ENCODE measurements at places on chromosomes 16 and 17.

DNA sequence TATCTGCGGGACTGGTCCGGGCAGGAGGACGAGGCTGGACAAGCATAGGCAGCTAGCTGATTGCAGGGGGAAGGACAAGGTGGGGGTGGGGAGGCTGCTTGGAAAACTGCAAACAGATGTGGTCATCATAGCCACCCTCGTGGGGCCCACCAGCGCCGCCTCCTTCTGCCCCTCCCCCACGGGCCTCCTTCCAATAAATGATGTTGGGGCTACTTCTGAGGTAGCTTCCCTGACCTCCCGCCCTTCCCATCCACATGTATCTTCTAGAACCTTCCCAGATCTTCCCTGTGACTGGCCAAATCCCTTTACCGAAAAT, 12.3 kb upstream of the CDC42EP4 start:
- DNase-seq: no peak

DNA sequence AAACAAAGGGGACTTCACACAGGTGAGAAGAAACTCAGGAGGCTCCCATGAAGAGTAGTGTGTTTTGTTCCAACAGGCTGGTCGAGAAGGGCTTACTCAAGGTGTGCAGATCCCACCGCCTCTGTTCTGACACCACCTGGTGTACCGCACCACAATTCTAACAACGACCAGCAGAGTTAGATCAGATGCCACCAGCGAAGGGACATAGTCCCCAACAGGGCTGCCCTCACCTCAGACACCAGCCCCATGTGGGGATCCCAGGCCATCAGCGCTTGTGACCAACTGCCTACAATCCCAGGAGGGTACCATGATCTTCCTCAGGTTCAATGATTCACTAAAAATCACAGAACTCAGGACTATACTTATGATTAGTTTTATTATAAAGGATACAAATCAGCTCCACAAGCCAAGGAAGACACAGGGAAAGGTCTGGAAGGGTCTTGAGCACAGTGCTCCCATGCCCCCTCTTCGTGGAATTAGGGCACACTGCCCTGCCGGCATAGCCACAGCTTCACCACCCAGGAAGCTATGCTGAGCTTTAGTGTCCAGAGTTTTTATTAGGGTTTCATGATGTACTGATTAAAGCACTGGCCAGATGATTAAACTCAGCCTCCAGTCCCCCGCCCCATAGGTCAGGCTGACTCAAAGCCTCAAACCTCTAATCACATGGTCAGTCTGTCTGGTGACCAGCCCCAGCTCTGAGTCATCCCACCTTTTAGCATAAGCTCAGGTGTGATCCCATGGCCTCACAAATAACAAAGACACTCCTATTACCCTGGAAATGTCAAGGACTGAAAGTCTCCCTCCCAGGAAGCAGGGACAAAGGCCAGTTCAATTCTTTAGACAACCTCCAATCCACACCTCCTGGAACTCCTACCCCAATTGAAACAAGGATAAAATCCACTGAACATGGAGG, 26.0 kb downstream of the TRIM25 start:
- no peak for DNase-seq

DNA sequence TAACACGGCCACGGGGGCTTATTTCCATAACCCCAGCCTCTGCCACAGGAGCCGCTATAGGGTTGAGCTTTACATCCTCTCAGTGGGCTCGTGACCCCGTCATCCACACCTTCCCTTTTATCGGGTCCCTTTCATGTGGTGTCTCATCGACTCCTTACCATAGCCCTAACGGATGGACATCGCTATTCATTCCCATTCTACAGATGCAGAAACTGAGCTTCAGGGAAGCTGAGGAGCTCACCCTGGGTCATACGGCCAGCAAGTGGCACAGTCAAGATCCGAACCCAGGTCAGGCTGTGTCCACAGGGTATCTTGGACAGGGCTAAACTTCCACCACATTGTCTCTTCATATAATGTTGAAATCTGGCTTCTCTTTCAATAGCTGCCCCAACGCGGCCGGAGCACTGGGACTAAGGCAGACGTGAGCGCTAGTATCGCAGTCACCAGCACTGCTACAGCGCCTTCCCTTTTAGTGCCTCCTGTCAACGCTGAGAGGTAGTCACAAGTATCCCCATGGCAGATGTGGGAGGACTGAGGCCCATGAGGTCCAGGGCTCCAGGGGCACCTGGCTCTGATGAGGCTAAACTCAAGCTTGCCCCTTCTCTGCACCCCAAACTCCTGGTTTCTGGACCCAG, 50.8 kb downstream of the SOCS1 start:
- DNase-seq: no peak

GRCh38 chr16:69501956-69502745, 63.6 kb upstream of the NFAT5 start:
- peak; percentile 62 for DNase-seq

DNA sequence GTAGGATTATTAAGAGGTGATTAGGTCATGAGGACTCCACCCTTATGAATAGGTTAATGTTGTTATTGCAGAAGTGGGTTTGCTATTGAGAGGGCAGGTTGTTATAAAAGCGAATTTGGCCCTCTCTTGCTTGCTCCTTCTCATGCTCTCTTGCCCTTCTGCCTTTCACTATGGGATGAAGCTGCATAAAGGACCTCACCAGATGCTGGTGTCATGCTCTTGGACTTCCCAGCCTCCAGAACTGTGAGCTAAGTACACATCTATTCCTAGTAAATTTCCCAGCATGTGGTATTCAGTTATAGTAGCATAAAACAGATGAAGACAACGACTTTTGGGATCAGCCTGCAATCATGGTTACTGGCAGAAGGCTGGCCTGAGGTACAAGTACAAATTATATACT, 41.4 kb upstream of the FBXO47 start:
- no peak for DNase-seq

DNA sequence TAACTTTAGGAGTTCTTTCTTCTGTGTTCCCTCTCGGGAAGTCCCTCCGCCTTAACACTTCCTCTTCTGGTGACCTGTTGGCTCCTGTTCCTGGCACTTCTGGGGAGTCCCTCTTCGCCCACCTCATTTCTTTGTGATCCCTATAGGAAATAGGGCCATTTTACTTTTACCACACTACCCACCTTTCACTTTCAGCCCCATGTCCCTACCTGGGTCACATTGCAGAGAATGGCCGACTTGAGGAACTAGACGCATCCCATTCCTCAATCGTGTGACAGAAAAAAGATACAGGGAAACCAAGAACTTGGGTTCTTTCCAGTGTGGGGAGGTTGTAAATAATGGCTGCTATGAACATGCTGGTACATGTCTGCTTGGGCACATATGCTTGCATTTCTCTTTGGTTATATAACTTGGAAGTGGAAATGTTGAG, 6.6 kb downstream of the IL21R start:
- peak; percentile 76 for DNase-seq

DNA sequence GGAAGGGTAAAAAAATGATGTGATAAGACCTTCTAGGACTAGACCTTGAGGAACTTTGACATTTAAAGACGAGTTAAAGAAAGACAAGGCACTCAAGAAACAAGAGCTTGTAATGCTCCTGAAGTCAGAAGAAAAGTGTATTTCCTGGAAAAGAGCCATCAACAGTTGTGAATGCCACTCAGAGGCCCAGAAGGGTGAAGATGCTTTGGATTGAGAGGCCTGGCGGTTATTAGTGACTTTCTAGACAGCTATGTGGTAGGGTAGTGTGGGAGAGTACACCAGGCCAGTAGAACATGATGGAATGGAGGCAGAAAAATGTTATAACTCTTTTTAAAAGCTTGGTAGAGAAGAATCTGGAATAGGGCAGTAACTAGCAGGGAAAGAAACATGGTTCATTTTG, 34.1 kb upstream of the ANKFN1 start:
- no peak for DNase-seq

- DNase-seq: peak; percentile 85
Observed at GRCh38 chr17:57892146-57892819, 42.4 kb upstream of the MRPS23 start.

- no peak for DNase-seq
Observed at GRCh38 chr17:45983614-45984310, 15.3 kb upstream of the STH start.

- DNase-seq: no peak
Observed at GRCh38 chr16:14120335-14120734, 49.2 kb downstream of the MRTFB start.

DNA sequence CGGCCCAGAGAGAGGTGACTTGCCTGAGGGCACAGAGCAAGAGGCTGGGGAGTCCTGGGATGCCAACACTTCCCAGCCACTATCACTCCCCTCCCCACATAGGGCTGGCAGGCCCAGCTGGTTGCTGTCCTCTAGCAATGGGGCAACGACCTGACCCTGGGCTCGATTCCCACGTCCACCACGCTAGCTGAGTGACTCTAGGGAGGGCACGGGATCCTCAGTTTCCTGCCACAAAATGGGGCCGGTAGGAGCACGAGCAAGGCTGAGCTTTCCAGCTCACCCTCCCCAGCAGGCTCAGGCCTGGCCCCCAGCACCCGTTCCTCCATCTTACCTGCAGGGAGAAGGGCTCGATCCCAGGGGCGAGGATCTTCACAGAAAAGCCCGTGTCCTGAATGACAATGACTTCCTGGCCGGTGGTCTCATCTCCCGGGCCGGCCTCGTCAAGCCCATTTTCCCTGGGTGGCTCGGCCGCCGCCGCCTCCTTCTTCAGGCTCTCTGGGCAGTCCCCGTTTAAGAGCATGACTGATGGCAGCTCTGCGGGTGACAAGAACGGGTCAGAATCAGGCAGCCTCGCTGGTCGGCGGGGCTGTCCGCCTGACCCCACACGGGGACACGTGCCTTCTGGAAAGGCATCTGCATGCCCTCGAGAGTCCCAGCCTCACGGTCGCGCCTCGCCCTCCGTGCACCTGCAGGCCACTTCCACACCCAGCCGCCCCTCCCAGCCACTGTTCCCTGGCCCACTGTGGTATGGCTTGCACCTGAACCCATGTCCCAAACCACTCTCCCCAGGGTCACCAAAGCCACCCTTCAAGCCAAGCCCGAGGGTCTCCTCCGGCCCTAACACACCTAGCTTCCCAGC, 7.3 kb downstream of the CLUH start:
- DNase-seq: no peak

- DNase-seq: no peak
Observed at GRCh38 chr17:11318207-11318606, 77.2 kb downstream of the SHISA6 start.

- no peak for DNase-seq
Observed at GRCh38 chr16:57123974-57124674, 31.7 kb downstream of the CPNE2 start.

- no peak for DNase-seq
Observed at GRCh38 chr17:27424941-27425340, 31.3 kb upstream of the KSR1 start.

- DNase-seq: peak; percentile 24
Observed at GRCh38 chr17:34930283-34930682, 31.0 kb downstream of the CCT6B start.

GRCh38 chr16:23692190-23692837, 13.6 kb downstream of the PLK1 start:
- DNase-seq: no peak

GRCh38 chr17:18108401-18109312, at the start of gene MYO15A:
Gene MYO15A, plus strand, starts transcription at chr17:18108756. Its CDS starts 10,045 bp downstream, at chr17:18118801.
- DNase-seq: no peak

- DNase-seq: no peak
Observed at GRCh38 chr16:75273054-75273925, 21.9 kb upstream of the BCAR1 start.

GRCh38 chr17:31802502-31802901, 56.5 kb downstream of the COPRS start:
- peak; percentile 89 for DNase-seq

DNA sequence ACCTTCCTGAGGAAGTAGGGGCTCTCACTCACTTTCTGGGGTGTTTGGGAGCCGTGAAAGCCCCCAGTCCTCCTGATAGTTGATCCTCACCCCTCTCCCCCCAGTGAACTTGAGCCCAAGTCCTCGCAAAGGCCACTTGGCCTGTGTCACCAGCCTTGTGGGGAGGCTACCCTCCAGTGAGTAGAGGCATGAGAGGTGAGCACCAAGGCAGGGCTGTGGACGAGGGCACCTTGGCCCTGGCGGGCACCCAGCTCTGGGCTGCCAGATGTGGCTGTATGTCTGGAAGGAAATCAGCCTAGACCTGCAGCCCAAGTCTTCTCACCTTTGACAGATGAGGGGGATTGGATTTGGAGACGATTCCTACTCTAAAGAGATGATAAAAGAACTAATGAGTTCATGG, 3.1 kb downstream of the TTYH2 start:
- DNase-seq: no peak

GRCh38 chr17:59842901-59843652, 49.7 kb downstream of the TUBD1 start:
- peak; percentile 85 for DNase-seq

- DNase-seq: peak; percentile 66
Observed at GRCh38 chr17:50947782-50948543, 81.8 kb upstream of the TOB1 start.

DNA sequence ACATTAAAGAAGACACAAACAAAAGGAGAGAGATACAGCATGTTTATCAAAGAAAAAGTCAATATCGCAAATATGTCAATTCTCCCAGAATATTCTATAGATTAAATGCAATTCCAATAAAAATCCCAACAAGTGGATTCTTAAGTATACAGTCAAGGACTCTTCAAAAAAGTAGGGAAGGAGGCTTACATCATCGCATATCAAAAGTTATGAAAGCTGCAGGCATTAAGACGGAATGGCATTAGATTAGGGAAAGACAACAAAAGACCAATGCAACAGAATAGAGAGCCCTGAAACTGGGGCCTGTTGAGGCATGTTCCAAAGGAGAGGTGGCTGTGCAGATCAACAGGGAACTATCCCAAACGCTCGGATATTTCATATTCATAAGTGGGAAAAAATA, 76.0 kb downstream of the MARCHF10 start:
- DNase-seq: no peak

DNA sequence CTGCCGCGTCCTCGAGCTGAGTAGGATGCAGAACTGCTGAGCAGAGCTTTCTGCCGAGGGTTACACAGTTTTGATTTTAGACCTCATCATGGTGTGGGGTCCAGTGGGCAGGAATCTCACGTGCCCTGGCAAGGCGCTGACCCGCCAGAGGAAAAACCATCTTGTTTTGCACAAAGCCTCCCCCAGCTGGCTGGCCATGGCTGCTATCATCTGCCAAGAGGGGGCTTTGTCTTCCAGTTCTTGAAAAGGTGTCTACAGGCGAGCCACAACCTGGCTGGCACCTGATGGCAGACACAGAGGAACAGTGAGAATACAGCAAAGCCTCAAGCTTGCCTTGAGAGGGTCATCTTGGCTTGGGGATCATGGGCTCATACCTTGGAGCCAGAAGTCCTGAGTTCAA, 118.3 kb downstream of the CMIP start:
- DNase-seq: no peak

GRCh38 chr17:63173450-63173849, 207.4 kb downstream of the TANC2 start:
- no peak for DNase-seq

GRCh38 chr16:25224731-25225319, 8.1 kb downstream of the AQP8 start:
- DNase-seq: no peak

DNA sequence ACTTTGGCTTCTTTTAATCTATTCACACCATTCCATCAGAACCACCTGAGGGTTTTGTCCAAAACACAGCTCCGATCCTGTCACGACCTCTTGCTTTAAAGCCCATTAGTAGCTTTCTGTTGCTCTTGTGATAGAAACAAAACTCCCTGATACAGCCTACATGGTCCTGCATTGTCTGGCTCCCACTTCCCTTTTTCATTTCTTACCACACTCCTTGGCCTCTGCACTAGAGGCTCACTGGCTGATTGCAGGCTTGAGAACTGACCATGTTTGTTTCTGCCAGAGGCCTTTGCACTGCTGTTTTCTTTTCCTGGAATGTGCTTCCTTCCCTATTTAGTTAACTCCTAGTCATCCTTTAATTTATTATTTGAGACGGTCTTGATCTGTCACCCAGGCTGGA, 23.7 kb downstream of the IST1 start:
- peak; percentile 83 for DNase-seq
